ENCODE measurements at places on chromosomes 13 and 19.

DNA sequence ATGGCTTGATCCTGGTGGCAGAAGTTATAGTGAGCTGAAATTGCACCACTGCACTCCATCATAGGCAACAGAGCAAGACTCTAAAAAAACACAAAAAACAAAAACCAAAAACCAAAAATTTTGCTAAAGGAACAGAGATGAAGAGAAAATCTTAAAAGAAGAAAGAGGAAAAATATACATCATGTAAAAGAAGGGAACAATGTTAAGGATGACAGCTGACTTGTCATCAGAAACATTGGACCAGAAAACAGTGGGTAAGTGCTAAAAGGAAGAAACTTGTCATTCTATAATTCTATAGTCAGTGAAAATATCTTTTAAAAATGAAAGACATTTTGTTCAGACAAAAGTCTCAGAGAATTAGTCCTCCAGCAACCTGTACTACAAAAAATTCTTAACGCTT, 93.8 kb downstream of the WASF3 start:
- no peaks in the 10 kb centered on the region for H3K4me1 ChIP-seq
- H3K4me3 ChIP-seq: no peak overlapping the region
- peaks cover 3% of the 10 kb centered on the region for H3K36me3 ChIP-seq
- DNase-seq: no peak

- H3K27me3 ChIP-seq: no peaks in the 10 kb centered on the region
- no peak overlapping the region for H3K4me3 ChIP-seq
- H3K27ac ChIP-seq: peak overlapping the region; percentile 61
- DNase-seq: no peak
Observed at GRCh38 chr13:94248454-94249228, 230.8 kb downstream of the DCT start.

GRCh38 chr19:41223431-41224234, 4.6 kb downstream of the AXL start:
- H3K4me3 ChIP-seq: no peak overlapping the region
- H3K27ac ChIP-seq: no peak overlapping the region
- H3K36me3 ChIP-seq: peaks cover 1% of the 10 kb centered on the region
- H3K4me1 ChIP-seq: peaks cover 43% of the 10 kb centered on the region

- no peak overlapping the region for H3K4me3 ChIP-seq
- peaks cover 2% of the 10 kb centered on the region for H3K36me3 ChIP-seq
- no peaks in the 10 kb centered on the region for H3K4me1 ChIP-seq
- no peak for DNase-seq
- no peak overlapping the region for H3K27ac ChIP-seq
Observed at GRCh38 chr19:44549507-44549906, 20.0 kb upstream of the CEACAM20 start.

DNA sequence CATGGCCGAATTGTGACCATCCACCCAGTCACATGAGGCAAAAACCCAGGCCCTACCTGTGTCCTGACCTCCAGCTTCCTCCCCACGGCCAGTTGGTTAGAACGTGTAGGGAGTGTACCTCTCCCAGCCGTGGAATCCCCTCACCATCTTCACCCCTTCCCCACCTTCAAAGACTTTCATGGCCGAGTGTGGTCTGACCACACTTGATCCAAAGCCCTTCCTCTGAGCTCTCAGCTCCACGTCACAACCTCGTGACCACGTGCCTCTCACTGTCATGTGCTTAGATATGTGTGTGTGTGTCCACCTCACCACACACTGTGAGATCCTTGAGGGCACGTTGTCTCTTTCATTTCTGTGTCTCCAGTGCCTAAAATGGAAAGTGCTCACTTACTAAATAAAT, 48.6 kb upstream of the UBE2L5 start:
- peaks cover 94% of the 10 kb centered on the region for H3K4me1 ChIP-seq
- peaks cover 2% of the 10 kb centered on the region for H3K36me3 ChIP-seq
- DNase-seq: peak; percentile 25
- peak overlapping the region; percentile 29 for H3K27ac ChIP-seq
- H3K27me3 ChIP-seq: no peaks in the 10 kb centered on the region

DNA sequence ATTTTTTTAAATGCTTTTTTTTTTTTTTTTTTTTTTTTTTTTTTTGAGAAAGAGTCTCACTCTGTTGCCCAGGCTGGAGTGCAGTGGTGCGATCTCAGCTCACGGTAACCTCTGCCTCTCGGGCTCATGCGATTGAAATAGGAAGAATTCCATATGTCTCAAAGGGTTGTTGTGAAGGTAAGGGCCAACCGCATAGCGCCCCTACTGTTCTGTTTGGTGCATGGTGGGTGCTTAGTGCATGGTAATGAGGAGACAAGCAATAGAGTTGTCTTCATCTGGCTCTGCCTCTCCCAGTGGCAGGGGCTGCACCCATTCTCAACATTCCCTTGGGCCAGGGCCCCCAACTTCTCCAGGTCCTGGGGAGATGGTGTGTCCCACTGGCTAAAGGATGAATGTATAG, 68.7 kb downstream of the RASL11A start:
- H3K36me3 ChIP-seq: no peaks in the 10 kb centered on the region
- H3K4me1 ChIP-seq: peaks cover 6% of the 10 kb centered on the region
- H3K4me3 ChIP-seq: no peak overlapping the region
- no peak overlapping the region for H3K27ac ChIP-seq

DNA sequence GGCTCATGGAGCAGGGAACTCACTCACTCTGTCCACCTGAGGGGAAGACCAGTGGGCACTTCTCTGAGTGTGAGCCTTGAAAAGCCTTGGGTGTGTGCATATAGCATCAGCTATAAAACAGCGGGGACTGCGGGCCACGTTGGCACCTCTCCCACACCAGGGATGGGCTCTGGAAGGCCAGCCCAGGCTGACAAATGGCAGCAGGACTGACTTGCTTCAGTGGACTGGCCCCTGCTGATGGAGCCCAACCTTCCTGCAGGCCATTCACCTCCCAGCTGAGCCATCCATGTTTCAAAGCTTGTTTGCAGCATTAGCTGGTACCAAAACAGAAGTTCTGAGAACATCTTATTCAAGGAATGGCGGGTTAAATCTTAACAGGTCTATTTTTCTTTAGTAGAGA, 21.0 kb downstream of the TSHZ3 start:
- H3K27me3 ChIP-seq: no peaks in the 10 kb centered on the region
- no peaks in the 10 kb centered on the region for H3K36me3 ChIP-seq
- no peak for DNase-seq
- no peaks in the 10 kb centered on the region for H3K4me1 ChIP-seq
- H3K4me3 ChIP-seq: no peak overlapping the region

DNA sequence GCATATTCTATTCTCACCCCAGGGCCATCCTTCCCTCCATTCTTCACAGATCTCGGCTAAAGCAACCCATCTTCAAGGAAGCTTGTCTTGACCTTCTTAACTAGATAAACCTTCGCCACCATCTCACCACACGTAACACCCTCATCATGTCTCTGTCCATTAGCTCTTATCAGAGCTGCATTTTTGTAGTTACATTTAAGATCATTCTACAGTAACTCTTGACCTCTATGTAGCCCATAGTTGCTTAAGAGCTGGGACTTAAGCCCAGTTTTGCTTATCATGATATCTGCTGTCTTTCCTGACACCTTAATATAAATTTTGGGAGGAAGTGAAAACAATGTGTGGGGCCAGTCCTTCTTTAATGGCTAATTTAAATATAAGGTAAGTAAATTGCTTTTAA, 345.1 kb downstream of the MTUS2 start:
- no peak overlapping the region for H3K27ac ChIP-seq
- no peaks in the 10 kb centered on the region for H3K27me3 ChIP-seq
- H3K36me3 ChIP-seq: no peaks in the 10 kb centered on the region
- no peaks in the 10 kb centered on the region for H3K4me1 ChIP-seq
- DNase-seq: no peak

DNA sequence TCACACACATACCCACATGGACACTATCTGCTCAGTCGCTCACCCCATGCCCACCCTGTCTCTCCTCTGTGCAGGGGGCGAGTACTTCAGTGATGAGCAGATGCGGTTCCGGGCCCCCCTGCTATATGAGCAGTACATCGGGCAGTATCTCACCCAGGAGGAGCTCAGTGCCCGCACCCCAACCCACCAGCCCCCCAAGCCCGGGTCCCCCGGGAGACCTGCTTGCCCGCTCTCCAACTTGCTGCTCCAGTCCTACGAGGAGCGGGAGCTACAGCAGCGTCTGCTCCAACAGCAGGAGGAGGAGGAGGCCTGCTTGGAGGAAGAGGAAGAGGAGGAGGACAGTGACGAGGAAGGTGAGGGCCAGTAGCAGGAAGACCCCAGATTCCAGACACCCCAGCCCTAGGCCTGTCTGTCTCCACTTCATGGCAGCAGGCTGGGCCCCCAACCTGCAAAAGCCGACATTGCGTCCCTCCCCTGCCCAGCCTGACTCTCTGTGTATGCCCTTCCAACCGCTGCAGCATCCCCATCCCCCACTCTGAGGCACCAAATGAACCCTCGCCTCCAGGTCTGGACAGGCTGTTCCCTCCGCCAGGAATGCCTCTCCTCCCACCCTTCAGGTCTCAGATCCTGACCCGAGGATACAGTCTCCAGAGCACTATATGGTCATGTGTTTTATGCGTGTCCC, 9.7 kb downstream of the CCDC97 start:
- H3K36me3 ChIP-seq: peaks cover 12% of the 10 kb centered on the region
- no peak overlapping the region for H3K4me3 ChIP-seq
- no peak overlapping the region for H3K27ac ChIP-seq

DNA sequence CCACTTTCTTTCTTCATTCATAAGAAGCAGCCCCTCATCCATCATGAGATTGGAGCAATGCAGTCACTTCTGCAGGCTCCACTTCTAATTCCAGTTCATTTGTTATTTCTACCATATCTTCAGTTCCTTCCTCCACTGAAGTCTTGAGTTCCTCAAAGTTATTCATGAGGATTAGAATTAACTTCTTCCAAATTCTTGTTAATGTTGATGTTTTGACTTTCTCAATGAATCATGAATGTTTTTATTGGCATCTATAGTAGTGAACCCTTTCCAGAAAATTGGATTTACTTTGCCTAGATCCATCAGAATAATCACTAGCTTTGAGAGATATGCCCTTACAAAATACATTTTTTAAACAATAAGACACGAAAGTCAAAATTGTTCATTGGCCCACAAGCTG, 2567.7 kb upstream of the PCDH20 start:
- DNase-seq: no peak
- H3K4me1 ChIP-seq: no peaks in the 10 kb centered on the region
- H3K27me3 ChIP-seq: no peaks in the 10 kb centered on the region

- no peaks in the 10 kb centered on the region for H3K27me3 ChIP-seq
- H3K4me3 ChIP-seq: no peak overlapping the region
- DNase-seq: peak; percentile 8
- H3K36me3 ChIP-seq: peaks cover 19% of the 10 kb centered on the region
Observed at GRCh38 chr19:43290568-43291359, 21.4 kb upstream of the PSG9 start.

DNA sequence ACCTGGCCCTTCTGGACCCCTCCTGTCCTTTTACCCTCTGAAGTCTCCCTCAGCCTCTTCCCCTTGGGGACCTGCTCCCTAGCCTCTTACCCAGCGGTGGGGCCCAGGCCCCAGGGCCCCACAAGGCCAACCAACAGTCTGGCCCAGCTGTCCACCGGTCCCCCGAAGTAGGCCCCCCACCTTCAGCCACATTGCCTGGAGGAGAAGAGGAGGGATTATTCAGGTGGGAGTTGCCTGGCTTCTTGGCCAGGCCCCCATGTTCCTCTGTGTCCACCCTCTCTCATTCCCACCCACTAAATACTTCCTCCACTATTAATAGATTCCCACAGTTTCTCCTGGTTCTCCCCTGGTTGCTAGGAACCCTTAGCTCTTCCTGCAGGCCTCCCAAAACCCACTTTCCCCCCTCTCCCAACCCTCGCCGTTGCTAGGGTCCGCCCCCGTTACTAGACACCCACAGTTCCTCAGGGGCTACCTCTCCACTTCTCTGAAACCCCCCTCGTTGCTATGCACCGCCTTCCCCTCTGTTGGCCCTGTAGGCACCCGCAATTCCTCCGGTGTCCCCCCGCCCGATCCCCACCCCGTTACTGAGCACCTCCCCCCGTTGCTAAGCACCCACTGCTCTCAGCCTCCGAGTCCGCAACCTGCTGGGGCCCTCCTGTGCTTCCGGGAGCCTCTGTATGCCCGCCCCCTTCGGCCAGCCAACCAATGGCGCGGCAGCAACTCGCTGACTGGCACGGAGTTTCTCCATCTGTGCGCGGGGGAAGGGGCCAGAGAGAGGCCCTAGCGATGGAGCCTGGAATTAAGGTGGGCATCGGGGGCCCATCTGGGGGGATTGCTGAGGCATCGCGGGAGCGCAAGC, 2.0 kb downstream of the COQ8B start:
- H3K27me3 ChIP-seq: no peaks in the 10 kb centered on the region
- H3K4me1 ChIP-seq: peaks cover 52% of the 10 kb centered on the region
- peaks cover 9% of the 10 kb centered on the region for H3K36me3 ChIP-seq
- peak overlapping the region; percentile 88 for H3K27ac ChIP-seq
- peak overlapping the region; percentile 84 for H3K4me3 ChIP-seq

DNA sequence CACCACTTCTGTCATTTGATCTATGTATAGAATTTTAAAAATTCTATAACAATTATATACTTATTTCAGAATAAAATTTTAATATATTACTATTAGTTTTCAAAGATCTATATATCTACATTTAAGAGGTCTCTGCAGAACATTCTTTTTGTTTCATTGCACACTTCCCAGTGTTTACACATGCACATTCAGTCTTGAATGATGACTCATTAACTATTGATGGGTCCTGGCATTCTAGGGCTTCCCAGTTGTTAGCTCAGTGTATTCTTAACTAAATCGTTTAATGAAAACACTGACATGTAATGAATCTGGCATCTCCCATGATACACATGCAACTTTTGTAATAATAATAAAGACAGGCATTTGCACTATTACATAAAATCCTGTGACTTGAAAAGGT, 324.6 kb downstream of the KLF12 start:
- no peak for DNase-seq
- no peak overlapping the region for H3K4me3 ChIP-seq
- no peaks in the 10 kb centered on the region for H3K27me3 ChIP-seq
- H3K27ac ChIP-seq: no peak overlapping the region
- peaks cover 2% of the 10 kb centered on the region for H3K36me3 ChIP-seq
- no peaks in the 10 kb centered on the region for H3K4me1 ChIP-seq

GRCh38 chr19:33029746-33030303, 34.9 kb downstream of the RHPN2 start:
- H3K4me3 ChIP-seq: no peak overlapping the region
- no peak for DNase-seq
- no peaks in the 10 kb centered on the region for H3K27me3 ChIP-seq
- H3K36me3 ChIP-seq: no peaks in the 10 kb centered on the region
- H3K27ac ChIP-seq: no peak overlapping the region
- H3K4me1 ChIP-seq: no peaks in the 10 kb centered on the region

DNA sequence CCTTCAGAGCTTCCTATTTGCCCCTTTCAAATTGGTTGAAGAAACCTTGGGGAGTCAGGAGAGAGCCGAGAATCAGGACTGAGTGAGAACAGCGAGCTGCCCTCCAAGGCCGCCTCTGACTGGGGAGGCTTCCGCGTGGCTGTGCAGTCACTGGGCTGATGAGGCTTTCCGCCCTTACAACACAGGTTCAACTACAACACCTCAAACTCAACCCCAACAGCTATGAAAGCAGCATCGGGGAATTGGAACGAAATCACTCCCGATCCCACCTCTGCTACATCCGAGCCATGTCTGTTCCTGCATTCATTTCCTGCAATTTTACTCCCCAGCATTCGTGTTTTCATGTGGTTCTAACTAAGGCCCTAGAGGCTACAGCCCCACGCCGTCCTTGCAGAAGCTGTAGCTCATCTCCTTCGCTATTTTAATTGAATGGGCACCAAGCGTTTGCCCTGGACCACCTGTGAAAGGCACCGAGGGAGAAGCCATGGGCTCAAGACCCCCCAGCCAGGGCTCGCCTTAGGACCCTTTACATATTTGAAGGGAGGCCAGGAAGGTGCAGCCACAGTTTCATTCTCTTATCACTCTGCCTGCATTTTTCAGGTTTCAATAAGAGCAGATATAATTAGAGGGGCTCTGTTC, 12.3 kb upstream of the RASA3 start:
- no peaks in the 10 kb centered on the region for H3K27me3 ChIP-seq
- H3K27ac ChIP-seq: no peak overlapping the region
- peaks cover 21% of the 10 kb centered on the region for H3K4me1 ChIP-seq
- peak overlapping the region; percentile 9 for H3K4me3 ChIP-seq
- no peaks in the 10 kb centered on the region for H3K36me3 ChIP-seq

Data from activated T-cell treated with anti-CD3 and anti-CD28 coated beads, Interleukin-2, amount 50 U/mL, for 72 hours (primary cell).